ENCODE measurements at places on chromosomes 6 and 20. TPM values are rescaled to one million over a fixed set of nuclear protein-coding genes. Genes with fewer than 3 reads are reported as not detected.

The ZNF391 gene
- polyA plus RNA-seq, result 2.1 TPM

The SCRT2 gene
- polyA plus RNA-seq, result not detected

The CAP2 gene
- polyA plus RNA-seq, result not detected

The SLC24A3 gene
- polyA plus RNA-seq, result not detected

The ZNF334 gene
- polyA plus RNA-seq, result not detected

The HLA-DOA gene
- 363 TPM for polyA plus RNA-seq

The FAM50B gene
- polyA plus RNA-seq, result 14.0 TPM

The EDN3 gene
- not detected for polyA plus RNA-seq

Data from IgD-negative memory B cell (primary cell).